NCI-H510A (cell line): ENCODE measurements at places on chromosomes 6 and 20.
A peak's percentile ranks its signal among the peaks of the same experiment; 100 is the strongest.

GRCh38 chr20:33480048-33480447 lies 9.8 kb upstream of the CBFA2T2 start:
- DNase-seq: no peak

GRCh38 chr20:4300921-4301320 lies 285.6 kb upstream of the RNF24 start:
- DNase-seq: no peak

DNA sequence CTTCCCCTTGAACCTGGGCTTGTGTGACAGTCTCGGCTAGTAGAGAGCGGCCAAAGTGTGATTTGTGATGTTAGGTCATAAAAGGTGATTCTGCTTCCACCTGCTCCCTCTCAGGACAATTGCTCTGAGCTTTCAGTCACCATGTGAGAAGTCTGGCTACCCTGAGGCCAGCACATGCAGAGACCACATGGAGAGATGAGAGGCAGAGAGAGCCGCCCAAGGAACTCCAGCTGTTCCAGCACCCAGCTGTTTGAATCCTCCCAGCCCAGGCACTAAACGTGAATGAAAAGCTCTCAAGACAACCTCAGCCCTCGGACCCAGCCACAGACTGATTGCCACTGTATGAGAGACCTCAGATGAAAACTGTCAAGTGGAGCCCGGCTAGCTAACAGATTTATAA lies 143.4 kb upstream of the EEF1E1 start:
- no peak for DNase-seq

DNA sequence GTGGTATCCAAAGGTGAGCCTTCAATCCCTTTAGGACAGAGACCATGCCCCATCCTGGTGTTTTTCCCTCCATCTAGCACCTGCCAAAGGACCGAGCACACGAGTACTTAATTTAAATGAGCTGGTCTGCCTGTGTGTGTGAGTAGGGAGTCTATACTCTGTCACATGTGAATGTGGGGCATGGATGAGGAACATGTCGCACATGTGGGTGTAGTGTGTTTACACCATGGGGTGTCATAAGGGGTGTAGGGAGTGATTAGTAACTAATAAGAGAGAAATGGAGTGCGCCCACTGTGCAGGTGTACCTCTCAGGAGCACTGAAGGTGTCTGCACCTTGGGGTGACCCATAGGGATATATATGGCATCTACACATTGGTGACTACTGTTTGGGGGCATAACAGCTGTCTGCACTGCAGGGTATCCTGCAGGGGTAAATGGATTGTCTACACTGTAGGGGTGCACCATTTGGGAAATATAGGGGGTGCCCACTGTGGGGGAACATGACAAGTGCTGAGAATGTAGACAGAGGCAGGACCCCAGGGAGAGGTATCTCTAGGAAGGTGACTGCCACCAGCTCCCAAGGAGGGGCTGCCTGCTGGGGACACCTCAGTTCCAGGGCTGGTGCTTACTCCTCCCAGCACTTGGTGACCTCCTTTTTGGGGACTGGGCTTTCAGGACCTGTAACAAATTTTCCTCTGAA lies 53.5 kb downstream of the EBF4 start:
- DNase-seq: no peak

DNA sequence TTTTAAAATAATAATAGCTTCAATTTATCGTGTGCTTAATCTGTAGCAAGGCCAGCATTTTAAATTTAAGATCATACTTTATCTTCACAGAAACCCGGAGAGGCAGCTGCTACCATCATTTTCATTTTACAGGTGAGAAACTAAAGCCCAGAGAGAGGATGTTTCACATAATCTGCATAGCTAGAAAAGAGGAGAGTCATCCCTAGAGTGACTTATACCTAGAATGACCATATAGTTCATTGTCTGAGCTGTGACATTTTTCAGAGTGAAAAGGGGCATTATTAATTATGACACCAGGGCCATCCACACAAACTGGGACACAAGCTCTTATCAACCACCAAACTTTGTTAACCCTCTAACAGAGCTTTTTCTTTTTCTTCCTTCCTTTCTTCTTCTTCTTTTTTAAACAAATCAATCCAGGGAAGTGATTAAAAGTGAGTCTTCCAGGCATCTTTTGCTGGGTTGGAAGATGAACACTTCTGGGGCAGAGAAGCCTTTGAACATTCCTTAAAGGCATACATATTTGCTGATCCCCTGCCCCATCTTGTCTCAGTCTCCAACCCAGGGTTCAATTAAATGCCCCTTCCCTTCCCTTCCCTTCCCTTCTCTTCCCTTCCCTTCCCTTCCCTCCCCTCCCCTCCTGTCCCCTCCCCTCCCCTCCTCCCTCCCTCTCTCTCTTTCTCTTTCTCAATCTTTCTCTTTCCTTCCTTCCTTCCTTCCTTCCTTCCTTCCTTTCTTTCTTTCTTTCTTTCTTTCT lies 272.5 kb upstream of the JAG1 start:
- no peak for DNase-seq

DNA sequence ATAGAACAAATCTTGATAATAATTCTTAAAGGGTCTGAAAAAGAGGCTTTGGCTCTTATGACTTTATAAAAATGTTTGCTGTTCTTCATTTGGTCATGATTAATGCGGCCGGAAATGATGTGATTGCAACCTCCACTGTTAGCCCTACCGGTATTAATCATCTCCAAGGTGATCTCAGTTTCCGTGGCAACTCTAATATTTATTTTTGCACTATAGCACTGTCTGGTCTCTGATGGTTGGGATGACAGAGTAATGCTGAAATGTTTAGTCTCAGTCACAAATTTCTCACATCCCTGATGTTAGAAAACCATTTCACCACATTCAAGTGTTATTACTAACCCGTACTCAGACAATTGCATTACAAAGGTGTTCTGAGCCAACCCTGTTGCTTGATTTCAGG lies 87.4 kb downstream of the TMEM200A start:
- DNase-seq: no peak

GRCh38 chr6:13863699-13864155 lies 49.4 kb upstream of the MCUR1 start:
- DNase-seq: peak; percentile 9

DNA sequence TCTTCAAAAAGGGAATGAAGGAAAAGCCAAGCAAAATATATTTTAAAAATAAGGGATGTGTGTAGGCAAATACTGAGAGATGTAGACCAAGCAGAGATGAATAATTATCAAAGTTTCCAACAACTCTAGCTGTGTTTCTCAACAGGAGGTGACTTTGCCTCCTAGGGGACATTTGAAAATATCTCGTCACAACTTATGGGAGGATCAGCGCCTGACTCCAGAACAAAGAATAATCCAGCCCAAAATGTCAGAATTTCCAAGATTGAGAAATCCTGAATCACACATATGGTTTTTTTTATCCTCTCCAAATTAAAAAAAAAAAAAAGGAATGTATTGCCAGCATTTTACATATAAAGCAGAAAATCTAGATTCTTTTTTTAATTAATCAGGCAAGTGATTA lies 241.2 kb upstream of the ZFP64 start:
- DNase-seq: no peak

DNA sequence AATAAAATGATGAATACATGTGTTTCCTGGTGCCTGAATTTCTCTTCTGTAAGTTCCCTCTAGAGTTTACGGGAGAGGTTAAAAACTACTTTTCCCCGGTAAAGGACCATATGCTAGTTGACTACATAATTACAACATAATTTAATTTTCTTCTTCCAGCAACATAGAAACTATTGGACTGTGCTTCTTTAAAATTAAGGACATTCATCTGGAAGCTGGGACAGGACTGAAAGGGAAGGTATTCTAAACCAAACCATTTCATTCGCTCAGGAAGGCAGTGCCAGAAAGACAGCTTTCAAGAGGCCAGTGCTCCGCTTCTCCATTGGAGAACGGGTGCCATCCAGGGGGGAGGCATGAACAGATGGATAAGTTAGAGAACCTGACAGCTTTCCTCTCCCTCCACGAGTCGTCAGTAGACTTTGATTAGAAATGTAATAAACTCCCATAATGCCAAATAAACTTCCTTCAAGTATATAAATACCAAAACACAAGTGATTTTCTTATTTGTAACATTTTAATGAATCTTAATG lies 458.0 kb upstream of the SOX4 start:
- DNase-seq: no peak

GRCh38 chr6:38483526-38483925 lies 156.2 kb downstream of the BTBD9 start:
- no peak for DNase-seq

GRCh38 chr20:46307999-46308257 lies 370 bp downstream of the CDH22 start:
- no peak for DNase-seq

- no peak for DNase-seq
Measured at GRCh38 chr20:41054847-41055230, 26.2 kb downstream of the TOP1 start.

DNA sequence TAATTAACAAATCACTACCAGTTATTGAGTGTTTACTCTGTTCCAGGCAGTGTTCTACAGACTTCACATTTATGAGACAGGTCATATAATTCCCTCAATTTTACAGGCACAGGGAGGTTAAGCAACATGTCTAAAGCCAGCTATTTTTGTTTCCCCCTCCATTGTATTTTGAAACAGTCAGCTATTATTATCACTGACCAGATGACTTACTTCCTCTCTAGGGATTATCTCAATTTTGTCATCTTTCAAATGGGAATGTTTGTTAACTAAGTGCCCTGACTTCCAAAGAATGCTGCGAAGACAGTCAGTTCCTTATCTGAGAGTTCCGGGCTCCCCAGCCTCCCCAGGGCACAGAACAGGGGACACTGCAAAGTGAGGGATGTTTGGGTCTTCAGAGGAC lies 5.6 kb upstream of the CNPY3 start:
- no peak for DNase-seq

DNA sequence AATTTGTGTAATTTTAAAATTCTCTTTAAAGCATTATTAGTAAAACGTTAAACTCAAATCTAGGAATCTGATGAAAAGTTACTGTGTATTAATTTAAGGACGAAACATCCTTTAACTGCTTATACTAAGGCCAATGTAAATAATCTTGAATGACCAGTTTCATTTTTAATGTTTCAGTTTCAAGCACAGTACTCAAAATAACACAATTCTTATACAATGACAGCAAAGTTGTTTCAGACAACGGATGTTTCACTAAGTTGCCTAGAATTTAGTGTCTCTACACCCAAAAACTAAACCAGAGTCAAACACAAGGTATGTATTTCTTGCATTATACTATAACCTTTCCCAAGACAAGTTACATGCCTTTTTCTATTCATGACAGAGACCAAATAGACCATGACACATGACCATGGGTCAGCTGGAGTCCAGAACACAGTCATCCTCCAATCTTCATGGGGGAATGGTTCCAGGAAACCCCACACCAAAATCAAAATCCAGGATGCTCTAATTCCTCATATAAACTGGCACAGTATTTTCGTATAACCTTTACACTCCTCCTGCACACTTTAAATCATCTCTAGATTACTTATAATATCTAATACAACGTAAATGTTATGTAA lies 7.7 kb downstream of the PHIP start:
- no peak for DNase-seq

DNA sequence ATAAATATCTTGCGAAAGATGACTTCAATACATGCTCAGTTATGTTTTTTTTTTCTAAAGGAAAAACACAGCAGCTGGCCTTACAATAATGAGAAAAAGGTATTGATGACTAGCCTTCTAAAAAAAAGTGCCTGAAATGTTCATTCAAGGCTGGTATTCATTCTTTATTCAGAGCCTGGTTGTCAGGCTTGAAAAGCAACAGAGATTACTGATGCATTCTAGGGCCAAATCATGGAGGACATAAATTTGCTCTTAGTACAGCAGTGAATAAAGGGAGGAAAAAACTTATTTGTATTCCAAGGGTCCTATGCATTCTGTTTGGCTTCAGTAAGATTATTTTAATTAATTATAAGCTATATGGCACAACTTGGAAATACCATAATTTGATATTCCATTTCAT lies 83.5 kb downstream of the WASF1 start:
- no peak for DNase-seq

- DNase-seq: peak; percentile 76
Measured at GRCh38 chr6:51398064-51398705, 579.5 kb downstream of the TFAP2B start.

GRCh38 chr6:81849248-81849647 lies 96.8 kb upstream of the TENT5A start:
- no peak for DNase-seq

DNA sequence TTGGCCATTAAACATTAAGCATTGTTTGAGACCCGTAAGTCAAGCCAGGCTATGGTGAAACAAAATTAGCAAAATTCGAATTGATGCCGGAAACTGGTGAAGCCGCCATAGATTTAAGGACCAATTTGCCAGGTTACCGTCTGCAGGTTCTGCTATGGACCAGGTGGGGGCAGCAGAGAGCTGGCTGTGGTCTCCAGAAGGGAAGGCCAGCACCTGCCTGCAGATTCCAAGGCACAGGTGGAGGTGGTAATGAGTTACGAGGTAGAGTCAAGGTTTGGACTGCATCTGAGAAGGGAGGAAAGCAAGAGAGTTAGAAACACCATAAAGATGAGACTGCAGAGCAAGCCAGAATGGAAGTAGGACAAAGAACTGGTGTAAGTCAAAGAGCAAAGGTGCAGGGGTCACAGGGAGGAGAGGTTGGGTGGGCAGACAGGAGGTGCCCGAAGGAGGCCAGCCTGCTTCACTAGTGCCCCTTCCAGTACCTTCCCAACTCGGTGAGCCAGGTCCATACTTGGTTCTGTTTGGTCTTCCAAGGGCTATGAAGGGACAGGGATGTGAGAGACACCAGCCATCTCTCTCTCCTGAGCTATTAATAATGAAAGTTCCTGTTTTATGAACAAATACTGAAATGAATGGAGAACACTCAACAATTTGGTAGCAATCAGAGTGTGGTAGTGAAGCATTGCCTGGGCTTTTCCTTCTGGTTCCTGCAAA lies 131.6 kb upstream of the ESR1 start:
- peak; percentile 43 for DNase-seq

DNA sequence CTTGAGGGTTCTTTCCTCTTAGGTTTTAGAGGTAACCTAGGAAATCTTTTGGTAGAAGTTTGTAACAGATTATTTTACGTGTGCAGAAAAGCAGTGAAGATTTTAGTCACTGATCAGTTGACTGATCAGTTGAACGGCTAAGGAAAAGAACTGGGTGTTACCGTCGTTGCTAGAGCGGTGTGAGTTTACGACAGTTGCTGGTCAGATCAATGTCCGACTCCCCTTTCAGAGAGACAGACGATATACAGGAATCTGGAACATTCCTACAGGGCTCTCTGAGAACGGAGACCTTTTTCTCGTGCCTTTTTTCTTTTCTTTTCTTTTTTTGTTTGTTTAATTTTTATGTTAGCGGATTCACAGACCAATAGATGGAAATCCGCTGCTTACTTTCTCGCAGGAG lies 132.1 kb upstream of the ZNF184 start:
- no peak for DNase-seq

DNA sequence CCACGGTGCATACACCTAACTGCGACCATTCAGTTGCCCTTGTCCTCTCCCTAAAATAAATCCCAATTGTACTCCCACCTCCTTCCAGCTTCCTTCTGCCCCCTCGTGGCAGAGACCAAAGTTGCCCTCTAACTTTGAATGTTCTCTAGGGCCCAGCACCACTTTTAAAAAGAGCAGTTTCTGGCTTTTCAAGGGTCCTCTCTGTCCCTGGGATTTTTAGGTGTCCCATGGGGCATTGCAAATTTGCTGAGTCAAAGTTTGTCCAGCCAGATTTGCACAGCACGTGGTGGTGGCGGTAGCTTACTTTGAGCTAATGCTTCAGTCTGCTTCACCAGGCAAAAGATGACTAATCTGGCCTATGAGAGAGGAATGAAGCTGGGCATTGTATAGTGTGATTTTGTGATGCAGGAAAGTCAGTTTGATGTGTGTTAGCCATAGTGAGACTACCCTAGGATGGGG lies 100.2 kb downstream of the PERP start:
- DNase-seq: no peak
